ENCODE measurements at places on chromosomes 13 and 19.
A peak's percentile ranks its signal among the peaks of the same experiment; 100 is the strongest.

DNA sequence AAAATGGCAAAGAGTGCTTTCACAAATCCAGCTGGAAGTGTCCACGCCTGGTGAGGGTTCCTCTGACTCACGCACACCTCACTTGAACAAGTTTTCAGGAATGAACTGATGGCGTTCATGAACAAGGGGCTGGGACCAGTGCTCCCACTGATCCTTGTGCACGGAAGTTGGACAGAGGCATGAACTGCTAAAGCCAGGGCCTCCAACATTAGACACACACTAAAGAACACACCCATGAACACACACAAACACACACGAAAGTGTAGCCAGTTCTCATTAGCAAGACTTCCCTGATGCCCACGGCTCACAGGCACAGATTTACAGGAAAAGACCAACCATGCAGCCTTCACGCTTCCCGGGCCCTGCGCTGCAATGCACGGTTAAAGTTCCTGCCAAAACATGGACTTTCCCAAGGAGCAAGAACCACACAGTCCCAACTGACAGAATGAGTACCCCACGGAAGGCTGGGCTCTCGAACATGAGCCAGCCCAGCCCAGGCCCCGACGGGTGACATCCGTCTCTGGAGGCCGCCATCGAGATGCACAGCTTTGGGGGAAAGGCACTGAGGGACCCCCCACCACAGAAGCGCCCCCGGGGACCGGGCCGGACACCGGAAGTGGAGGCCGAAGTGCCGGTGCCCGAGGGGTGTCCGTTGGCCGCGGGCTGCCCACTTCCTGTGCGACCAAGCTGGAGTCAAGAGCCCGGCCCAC lies 808 bp downstream of the DNMT1 start:
- peak; percentile 25 for DNase-seq

GRCh38 chr19:11554160-11554559 lies 4.9 kb downstream of the ELOF1 start:
- no peak for DNase-seq

DNA sequence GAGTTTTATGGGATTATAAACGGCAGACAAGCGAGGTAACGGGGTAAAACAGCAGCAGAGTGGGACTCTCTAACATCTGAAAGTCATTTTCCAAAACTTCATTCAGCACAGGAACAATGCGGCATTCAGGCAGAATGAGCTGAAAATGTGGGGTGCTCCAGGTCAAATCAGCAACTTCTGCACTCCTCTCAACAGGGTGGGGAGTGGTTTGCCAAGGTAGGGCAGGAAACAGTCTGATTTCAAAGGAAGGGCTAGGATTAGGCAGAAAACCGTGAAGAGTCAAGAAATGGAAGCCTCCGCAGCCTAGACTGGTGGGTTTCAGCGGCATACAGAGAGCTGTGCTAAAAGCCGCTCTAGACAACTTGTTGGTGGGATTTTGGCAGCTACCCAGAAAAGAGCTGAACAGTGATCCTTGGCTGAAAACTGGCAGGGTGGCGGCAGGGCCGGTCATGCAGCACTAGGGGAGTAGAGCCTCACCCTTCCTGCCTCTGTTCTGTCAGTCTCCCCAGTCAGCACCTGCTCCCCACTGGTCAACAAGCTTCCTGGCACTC lies 154.2 kb upstream of the KLF12 start:
- DNase-seq, result no peak

DNA sequence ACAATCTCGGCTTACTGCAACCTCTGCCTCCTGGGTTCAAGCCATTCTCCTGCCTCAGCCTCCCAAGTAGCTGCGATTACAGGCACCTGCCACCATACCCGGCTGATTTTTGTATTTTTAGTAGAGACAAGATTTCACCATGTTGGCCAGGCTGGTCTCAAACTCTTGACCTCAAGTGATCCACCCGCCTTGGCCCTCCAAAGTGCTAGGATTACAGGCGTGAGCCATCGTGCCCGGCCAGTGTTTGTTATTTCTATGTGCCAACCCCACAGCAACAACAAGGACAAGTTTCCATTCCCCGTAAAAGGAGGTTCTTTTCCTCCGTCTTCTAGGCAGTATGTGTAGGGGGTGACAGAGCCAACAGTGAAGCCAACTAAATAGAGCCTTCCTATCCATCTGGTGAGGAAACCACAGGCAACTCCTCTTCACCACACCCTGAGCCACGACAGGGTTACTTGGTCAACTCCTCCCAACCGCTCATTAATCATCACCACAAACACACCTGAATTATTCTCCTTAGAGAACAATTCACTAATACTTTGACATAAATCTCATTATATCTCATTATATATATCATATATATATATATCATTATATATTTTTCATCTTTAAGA lies 25.5 kb downstream of the FOXO1 start:
- peak; percentile 21 for DNase-seq

- DNase-seq, result no peak
These were observed 771.8 kb upstream of the SLITRK1 start for GRCh38 chr13:84653915-84654534.

GRCh38 chr13:51067210-51067701 lies 43.8 kb downstream of the C13orf42 start:
- no peak for DNase-seq

GRCh38 chr13:41117869-41118268 lies 14.7 kb downstream of the KBTBD6 start:
- no peak for DNase-seq

GRCh38 chr19:16062789-16063188 lies 13.5 kb upstream of the TPM4 start:
- DNase-seq, result no peak

DNA sequence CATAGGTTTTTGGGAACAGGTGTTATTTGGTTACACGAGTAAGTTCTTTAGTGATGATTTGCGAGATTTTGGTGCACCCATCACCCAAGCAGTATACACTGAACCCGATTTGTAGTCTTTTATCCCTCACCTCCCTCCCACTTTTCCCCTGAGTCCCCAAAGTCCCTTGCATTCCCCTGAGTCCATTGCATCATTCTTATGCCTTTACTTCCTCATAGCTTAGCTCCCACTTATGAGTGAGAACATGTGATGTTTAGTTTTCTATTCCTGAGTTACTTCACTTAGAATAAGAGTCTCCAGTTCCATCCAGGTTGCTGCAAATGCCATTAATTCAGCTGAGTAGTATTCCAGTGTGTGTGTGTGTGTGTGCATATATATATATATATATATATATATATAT lies 97.2 kb upstream of the EDNRB start:
- DNase-seq, result no peak

DNA sequence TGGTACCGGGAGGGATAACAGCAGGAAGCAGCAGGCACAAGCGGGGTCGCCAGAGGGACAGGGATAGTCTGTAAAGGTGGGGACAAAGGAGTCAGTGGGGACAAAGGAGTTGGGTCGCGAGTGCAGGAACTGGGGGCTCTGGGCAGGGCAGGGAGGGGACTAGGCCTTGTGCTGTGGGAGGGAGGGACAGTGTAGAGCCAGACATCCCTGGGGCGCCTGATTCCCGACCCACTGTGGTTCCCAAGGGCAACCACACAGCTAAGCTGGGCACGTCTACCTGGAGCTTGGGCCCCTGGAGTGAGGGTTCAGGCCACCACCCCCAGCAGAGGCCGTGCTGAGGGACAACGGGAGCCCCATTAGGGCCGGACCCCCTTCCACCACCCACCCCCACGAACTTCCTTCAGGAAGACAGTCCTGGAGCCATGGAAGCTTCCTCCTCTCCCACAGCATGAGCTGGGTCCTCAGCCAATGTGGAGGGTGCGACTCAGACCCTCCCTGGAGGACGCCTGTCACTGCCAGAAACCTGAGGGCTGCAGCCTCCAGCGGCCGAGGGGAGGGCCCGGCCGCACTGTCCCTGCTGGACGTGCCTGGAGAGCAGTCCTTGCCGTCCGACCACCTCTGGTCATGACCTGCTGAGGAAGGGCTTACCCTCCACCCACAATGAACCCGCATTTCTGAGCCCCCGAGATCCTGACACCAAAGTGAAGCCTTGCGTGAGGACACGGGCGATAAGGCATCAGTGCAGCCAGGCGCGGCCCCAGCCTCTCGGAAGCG lies 77.9 kb downstream of the SPACA7 start:
- DNase-seq, result no peak

DNA sequence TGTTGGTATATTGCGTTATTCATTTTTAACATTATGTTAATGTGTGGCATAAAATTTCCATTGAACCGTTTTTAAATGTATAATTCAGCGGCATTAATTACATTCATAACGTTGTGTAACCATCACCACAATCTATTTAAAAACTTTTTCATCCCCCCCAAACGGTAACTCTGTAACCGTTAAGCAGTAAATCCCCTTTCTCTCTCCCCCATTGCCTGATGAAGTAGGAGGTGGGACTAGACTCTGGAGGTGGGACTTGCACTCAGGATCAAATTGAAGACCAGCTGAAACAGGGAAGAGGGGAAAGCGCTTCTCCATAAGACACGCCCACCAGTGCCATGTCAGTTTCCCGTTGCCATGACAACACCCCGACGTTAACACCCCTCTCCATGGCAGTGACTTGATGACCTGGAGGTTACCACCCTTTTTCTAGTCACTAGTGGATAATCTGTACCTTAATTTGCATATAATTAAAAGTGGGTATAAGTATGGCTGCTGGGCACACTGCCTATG lies 16.8 kb downstream of the CLEC11A start:
- no peak for DNase-seq

- DNase-seq, result no peak
These were observed 53.6 kb downstream of the ZAR1L start for GRCh38 chr13:32261567-32261966.

DNA sequence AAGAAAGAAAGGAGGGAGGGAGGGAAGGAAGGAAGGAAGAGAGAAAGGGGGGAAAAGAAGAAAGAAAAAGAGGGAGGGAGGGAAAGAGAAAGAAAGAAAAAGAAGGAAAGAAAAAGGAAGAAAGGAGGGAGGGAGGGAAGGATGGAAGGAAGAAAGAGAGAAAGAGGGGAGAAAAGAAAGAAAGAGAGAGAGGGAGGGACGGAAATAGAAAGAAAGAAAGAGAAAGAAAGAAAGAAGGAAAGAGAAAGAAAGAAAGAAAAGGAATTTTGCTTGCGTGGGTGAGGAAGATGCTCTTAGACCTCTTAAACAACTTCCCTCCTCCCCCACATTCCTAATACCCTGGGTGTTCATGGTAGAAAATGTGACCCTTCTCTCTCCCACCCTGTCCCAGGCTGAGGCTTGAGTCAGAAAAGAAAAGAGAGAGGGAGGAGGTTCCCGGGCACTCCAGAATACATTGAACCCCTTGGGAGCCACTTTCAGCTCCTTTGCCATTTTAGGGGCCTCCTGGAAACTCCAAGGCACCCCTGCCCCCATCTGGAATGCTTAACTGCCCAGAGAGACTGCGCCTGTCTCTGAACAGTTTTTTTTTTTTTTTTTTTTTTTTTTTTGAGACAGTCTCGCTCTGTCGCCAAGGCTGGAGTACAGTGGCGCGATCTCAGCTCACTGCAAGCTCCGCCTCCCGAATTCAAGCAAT lies 9.2 kb upstream of the KANK3 start:
- DNase-seq, result no peak

- no peak for DNase-seq
These were observed 188.9 kb downstream of the KCTD12 start for GRCh38 chr13:76697288-76697687.

DNA sequence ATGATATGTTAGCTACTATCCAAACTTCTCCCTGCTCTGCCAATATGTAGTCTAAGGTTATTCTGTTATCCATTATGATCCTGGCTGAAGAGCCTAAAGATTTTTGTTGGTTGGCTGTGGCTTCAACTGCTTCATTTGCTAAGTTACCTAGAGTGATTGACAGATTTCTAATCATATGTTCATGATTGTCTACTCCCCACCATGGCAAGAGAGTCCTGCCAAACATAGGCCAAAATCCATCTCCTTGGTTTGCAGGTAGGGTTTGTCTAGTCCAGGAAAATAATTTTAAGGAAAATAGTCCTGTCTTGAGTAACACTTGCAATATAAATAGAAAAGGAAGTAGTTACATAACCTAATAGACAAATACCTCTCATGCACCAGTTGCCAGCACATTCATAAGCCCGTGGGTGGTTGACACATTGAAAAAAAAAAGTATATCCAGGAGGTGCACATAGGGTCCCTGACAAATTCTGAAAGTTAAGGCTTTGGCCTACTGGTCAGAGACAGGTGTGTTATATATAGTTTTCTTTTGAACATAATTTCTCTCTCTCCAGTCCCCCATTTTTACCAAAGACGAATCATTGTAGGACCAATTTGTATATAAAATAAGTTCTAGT lies 5.4 kb upstream of the CBY2 start:
- no peak for DNase-seq

- DNase-seq, result no peak
These were observed 4.5 kb upstream of the B3GNT8 start for GRCh38 chr19:41431426-41432386.

GRCh38 chr19:53389978-53390377 lies 5.0 kb upstream of the ZNF765 start:
- no peak for DNase-seq

DNA sequence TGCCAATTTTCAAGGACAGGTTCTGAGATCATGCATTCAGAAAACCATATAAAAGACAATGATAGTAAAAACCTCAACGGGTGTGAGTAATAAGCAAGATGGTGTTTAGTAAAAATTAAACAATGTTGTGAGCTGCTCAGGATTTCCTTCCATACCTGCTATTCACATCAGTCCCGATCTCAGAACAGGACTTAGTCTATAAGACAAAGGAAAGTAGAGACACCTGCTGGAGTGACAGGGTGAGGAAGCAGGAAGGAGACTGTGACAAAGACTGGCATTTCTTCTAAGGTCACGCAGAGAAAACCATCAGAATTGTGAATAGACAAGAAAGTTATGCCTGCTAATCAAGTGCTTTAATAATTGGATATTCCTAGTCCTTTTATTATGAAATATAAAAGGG lies 648.0 kb downstream of the DACH1 start:
- no peak for DNase-seq

GRCh38 chr13:48885027-48885395 lies 90.7 kb upstream of the FNDC3A start:
- no peak for DNase-seq

- DNase-seq, result no peak
These were observed 15.2 kb downstream of the ZSCAN5C start for GRCh38 chr19:56217039-56217949.

DNA sequence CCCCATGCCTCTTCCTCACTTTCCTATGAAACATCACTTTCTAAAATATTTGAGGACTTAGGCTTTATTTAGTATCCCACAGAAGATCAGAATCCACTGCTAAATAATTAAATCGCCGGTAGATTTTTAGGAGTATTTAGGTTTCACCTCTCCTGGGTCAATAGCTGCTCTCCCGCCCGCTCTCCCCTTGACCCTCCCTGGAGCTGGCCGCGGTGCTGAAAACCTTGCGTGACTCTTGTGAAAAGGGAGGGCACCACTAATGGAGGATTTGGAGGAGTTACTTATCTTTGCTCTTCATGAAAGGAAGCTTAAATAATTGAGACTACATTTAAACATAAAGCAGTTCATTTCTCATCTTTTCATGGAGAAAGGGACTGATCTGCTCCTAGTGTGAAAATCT lies 14.1 kb downstream of the POU4F1 start:
- DNase-seq, result no peak

DNA sequence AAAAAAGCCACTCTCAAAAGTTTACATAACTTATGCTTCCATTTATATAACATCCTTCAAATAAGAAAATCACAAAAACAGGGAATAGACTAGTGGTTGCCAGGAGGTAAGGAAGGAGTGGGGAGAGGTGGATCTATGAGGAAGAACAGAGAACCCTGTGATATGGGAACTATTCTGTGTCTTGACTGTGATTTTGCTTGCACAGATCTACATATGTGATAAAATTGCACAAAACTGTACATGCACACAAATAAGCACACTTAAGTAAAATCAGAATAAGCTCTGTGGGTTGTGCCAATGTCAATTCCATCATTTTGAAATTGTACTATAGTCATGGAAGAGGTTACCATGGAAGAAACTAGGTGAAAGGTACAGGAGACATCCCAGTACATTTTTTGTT lies 121.6 kb upstream of the SGCG start:
- no peak for DNase-seq
